ENCODE measurements at places on chromosomes 1 and 21. TPM values are rescaled to one million over a fixed set of nuclear protein-coding genes. Genes with fewer than 3 reads are reported as not detected.

CCDC17 gene
- not detected for total RNA-seq

DNA sequence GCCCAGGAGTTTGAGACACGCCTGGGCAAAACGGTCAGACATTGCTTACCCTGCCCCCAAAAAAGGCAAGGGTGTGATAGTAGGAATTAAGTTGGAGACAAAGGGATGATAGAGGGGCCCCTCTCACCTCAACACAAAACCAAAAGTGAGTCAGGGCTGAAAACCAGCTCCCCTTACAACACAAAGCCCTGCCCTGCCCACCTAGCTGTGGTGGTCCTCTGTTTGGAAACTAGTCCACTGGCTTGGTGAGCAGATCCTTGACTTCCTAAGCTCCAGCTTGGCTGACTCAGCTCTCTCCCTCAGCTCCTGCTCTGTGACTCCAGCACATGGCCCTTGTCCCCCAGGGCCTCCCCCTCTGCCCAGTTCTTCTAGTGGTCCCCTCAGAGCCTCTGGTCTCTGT lies 603.8 kb downstream of the PTPRC start:
- no peak for DNase-seq

- DNase-seq = no peak
These were observed 154.9 kb downstream of the OLFM3 start for GRCh38 chr1:101841824-101842223.

DNA sequence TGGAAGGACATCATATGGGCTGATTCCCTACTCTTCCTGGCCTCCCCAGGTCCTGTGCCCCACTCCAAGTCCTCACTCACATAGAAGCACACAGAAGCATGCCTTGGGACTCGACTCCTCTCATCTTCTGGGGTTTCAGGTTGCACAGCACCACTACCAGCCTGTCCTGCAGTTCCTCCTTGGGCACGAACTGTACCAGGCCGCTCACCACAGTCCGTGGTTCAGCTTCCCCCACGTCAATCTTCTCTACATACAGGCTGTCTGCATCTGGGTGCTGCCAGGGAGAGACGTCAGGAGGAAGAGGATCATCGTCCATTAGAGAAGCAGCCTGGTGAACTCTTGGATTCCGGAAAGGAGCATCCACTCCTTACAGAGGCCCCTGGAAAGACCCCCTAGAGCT lies 37.2 kb downstream of the YARS1 start:
- DNase-seq = no peak

MROH9 gene
- not detected for total RNA-seq

- DNase-seq = no peak
These were observed 1616.2 kb upstream of the B3GALT2 start for GRCh38 chr1:194802572-194802971.

GRCh38 chr1:245465666-245466065 lies 310.9 kb downstream of the KIF26B start:
- no peak for DNase-seq

CR1 gene
- not detected for total RNA-seq

CACNA1S gene
- not detected for total RNA-seq

DNA sequence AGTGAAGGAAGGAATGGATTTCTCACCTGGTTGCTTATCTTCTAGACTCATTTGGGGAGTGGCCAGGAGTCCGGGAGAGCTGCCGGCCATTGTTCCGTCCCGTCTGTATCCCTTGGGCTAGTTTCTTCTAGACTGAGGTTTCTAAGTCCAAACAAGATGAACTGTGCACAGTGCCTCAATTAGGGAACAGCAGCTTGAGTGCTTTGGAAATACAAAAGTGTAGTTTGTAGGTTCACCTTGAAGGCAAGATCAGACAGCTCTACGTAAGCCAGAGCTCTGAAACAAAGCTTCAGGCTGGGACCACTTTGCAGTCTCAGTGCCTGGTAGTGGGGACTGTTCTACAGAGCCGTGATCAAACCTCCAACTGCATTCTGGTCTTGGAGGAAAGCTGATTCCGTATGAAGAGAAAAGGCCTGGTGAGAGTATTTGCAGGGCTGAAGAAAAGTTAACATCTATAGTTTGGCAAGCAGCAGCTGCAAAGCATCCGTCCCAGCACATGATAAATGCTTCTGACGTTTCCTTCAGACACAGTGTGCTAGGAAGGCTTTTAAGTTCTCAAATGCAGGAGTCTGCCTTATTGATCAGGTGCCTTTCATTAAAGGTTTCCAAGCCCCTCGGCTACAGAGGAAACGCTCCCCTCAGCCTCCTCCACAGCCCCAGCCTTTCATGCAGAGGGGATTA lies 432.8 kb downstream of the KIF26B start:
- no peak for DNase-seq

BCL2L15 gene
- not detected for total RNA-seq

DNA sequence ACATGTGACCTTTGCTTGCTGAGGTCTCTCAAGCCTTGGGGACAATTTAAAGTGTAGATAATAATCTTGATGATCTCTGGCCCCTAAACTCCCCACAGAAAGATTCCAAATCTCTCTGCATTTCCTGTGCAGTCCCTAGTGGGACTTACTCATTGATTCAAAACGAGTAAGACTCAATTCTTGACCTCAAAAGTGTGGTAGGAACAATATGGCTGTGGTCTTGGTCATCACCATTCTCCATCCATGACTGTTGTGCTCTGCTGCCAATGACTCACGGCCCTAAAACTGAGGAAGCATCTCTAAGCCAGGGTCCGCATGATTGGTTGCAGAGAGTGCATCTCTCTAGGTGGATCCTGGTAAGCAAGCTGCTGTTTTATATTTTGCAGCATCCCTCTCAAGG lies 268.0 kb downstream of the PTGER3 start:
- DNase-seq = no peak

PROX1 gene
- not detected for total RNA-seq

SPATA1 gene
- not detected for total RNA-seq

DNA sequence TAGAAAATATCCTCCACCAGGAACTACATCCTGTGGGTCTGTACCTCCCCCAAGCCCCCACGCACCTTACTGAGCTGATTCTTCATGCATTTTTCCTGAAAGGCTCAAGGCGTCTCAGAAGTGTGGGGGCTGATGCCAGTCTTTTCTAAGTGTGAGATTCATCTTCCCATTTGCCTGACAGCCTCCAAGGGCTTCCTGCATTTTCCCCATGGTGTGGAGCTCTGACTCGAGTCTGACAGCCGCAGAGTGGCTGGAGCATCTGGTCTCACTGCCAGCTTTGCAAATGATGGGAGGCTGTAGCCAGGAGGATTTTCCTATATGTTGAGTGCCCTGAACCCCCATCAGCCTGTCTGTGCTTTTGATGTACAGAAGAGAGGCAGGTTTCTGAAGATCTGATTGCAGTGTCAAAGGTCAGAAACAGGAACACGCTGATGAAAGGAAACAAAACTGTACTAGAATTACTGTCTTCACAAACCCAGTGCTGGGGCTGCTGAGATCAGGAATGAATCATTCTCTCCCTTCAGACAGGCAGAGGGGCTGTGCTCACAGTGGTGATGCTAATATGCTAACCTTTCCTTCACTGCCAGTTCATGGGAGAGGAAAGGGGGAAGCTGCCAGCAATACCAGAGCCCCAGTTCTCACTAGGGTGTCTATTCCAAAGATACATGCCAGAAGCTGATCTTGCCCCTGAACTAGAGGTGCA lies 201.5 kb upstream of the C1orf174 start:
- DNase-seq = no peak

GRCh38 chr1:156229809-156230472 lies 12.0 kb upstream of the BGLAP start:
- no peak for DNase-seq

DNA sequence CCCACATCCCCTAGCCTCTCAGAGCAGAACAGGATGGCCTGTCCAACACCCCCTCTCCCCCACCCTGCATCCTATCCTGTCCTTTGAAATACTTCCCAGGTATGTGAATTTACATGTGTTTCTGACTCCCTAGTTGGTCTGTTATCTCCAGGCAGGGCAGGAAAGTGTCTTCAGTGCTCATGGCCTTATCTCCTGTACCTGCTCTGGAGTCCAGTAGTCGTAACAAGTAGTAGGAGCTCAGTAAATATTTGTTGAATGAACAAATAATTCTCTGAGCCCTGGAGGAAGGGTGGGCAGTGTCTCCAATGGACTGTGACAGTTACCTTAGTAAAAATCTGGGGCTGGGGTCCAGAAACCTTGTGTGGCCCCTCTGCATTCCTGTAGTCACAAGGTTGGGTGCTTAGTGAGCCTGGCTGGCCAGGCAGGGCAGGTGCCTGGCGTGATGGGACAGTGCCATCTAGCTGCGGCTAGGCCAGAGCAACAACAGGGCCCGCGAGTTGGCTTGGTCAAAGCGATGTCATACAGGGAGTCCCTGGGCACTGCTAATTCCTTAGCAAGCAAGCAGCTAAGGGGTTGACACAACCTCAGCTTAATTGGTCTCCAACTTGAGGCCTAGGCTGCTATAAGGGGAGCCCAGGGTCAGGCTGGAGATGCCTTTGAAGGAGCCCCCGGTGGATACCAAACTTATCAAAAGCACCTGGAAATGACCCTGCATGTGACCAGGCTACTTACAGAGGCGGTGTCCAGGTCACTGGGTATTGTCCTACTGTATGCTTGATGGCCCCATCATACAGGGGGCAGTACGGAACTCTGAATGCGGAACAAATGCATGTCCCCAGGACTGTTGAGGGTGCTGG lies 89.0 kb upstream of the PPM1J start:
- peak; percentile 53 for DNase-seq

CDK11B gene
- total RNA-seq = 4.4 TPM

FCRL4 gene
- total RNA-seq = not detected

DNA sequence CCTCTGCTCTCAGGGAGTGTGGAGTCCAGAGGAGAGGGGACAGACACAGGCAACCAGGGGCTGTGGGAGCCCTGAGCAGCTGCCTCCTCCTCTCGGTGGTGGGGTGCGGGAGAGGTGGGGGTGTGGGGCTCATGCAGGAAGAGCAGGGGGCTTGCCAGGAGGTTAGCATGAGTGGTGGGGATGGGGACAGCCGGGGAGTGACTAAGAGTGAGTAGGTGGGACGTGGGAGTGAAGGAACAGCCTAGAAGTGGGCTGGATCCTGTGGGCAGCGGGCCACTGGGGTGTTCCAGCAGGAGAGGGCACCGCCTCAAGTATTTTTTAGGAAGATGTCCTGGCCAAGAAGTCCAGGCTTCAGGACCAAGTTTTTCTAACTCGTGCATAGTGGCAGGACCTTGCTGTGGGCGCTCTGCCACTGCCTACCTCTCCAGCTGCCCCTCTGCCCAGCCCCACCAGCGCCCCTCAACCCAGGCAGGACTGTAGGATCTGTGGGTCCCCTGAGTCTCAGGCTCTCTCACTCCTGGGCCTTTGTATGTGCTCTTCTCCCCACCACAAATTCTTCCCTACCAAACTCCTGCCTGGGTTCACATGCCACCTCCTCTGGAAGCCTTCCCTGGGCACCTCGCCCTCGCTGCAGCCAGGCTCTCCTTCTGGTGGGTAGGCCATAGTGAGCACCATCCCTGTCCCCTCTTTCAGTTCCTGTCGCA lies 18.8 kb upstream of the LHX4 start:
- no peak for DNase-seq

DNA sequence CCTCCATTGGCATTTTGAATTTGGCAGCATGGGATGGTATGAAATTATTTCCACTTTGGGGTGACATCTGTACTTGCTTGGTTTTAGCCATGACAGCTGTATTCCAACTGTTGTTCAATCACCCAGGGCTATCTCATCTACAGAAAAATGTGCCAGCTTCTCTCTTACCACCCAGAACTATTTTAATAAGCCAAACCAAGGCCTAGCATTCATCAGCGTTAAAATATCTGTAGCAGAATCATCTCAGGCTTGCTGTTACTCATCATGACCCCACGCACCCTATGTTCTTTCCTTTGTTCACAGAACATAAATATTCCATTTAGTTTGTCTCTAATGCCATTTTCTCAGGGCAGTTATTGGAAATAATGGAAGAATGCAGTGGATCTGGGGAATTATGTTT lies 49.8 kb downstream of the GIPC2 start:
- DNase-seq = no peak

SMCP gene
- total RNA-seq = not detected

DNA sequence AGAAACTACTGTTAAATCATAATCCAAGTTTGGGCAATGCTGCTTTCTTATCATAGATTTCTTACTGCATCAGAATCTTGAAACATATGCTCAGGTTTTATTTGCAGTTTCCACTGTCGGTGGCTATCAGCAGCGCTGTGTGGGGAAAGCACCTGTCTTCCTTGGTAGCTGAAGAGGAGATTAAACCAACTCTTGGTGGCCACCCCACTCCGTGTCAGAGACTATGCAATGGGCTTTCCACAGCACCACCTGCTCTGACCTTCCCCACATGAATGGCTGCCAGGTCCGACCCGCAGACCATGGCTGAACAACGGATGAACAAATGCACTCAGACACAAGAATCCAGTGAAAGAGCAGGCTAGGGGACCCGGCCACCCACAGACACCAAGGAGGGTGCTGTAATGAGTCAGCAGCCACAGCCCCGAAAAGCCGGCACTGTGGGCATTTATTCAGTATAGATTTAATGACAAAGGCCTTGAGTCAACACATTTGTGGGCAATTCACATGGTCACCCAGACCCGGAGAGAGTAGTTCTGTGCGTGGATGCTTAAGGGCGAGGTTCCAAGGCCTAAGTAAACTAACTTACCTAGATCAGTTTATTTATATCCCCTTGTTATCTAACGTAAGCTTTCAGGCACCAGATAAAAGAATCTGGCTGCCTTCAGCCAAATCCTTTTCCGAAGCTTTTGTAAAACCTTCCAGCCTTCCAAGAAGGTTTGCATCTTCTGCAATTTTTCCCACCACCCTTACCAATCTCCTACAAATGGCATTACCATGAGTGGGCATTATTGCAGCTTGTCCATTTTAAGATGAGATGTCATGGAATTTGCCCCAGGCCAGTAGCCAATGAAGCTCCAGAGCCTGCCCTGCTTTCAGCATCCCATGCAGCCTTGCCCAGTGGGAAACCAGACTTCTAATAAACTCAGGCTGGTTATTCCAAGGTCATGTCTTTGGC lies 82.7 kb downstream of the HLCS start:
- DNase-seq = peak; percentile 25

TNFAIP8L2 gene
- total RNA-seq = not detected

DNA sequence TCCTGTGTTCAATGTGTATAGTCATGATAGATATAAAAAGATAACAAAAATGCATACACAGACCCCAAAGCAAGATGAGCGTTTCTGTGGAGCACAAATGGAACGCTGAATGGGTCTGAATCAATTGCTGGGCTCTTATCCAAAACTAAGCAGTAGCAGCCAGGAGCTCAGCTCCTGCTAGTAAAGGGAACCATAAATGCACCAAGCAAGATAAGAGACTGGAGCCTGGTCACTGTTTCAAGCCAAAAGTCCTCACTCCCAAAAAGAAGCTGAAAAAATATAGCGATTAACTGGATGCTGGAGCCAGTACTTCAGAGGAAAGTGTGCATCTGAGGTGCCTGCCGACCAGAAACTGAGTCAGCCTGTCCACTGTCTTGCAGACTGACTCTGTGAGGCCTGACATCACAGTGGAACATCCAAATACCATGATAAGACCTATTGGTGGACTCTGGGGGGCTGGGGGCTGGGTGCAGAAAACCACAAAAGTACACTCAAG lies 68.9 kb downstream of the LRRC8C start:
- DNase-seq = no peak

GRCh38 chr1:18343581-18343980 lies 137.1 kb upstream of the KLHDC7A start:
- no peak for DNase-seq

- no peak for DNase-seq
These were observed 127.3 kb downstream of the HLCS start for GRCh38 chr21:36839123-36839522.

SLC9C2 gene
- total RNA-seq = not detected

GRCh38 chr1:159989581-159989980 lies 35.5 kb upstream of the SLAMF9 start:
- no peak for DNase-seq
